GM12892 (cell line): ENCODE measurements at places on chromosomes 2 and 18.

- no peak for DNase-seq
These were observed 56.7 kb downstream of the GPR39 start for GRCh38 chr2:132473174-132473883.

GRCh38 chr18:58044370-58045241, 580 bp downstream of the NEDD4L start:
- peak; percentile 41 for DNase-seq

DNA sequence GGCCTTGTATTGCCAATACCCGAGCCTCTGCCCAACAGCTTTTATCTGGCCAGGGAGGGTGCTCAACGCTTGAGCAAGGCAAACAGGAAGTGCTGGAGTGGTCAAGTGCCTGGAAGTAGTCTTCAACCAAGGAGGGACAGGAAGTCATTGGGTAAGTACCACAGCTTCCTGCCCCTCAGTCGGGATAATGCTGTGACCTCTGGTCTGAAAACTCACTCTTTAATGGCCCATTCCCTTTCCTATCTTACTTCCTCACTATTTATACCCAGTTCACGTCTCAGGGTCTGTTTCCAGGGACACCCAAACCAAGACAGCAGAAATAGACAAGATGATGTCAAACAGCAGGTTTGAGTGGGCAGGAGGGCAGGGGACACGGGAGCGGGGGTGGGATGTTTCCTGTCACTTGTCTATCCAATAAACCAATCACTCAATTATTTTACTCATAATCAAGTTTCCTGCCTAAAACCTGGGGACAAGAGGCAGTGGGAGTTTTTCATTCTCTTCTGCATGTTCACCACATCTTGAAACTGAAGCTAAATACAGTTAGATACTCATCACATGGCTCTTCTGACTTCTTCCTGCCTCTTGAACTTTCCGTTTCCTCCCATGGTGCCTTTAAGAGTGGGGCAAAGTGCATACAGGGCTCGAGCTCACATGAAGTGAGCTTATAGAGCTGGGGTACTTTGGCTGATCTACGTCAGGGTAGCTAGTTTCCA, 68.9 kb upstream of the CAB39 start:
- DNase-seq: no peak

DNA sequence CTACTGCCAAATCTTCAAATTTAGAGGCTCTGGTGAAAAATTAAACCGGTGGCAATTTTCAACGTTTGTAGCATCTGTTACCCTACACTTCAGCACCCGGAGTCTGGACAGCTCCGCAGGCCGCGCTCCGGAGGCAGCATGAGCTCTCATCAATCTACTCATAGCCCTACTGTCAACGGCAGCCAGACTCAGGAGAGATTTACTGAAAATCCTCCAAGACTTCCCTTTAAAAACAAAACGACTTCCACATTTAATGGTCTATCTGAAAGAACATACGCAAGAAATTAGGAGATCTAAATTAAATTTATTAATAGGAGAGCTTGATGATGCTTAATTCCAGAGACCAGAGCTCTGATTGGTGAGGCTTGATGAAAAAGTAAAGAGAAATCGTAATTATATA, 970 bp upstream of the ADCYAP1 start:
- DNase-seq: no peak

DNA sequence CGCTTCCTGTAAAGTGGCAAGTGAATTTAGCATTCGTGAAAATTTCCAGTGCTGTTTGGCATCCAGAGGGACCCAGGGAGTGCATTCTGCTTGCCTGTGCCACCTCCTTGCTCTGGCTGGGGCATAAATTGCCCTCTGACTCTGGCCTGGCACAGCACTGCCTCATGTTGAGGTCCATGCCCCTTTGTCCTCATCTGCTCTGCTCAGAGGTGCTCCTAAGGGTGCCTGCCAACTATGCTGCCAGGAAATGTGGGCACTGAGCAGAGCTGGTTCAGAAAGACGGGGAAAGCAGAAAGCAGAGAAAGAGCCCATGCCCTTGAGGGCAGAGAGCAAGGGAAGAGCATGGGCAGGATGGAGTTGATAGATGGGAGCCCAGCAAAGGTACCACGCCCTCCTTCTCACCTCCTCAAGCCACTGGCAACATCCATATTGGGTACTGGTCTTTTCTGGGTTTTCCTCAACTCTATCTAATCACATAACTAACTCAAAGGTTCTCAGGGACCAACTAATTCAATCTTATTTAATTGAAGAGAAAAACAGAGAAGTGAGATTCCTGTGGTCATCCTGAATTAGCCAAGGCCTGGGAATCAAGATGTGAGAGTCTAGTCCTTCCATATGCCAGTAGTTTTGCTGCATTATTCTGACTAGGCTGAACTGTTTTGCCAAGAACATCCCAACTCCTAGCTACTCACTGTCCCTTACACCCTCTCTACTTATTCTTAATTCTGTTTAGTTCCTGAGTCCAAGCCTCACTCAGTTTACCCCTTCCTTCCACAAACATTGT, 441.5 kb upstream of the TNP1 start:
- DNase-seq: no peak
